SK-N-SH treated with all-trans-retinoic acid at 6 μM for 48 hours (cell line): ENCODE measurements at places on chromosomes 11 and 22.

GRCh38 chr11:72048766-72049460 lies 31.4 kb downstream of the NUMA1 start:
- ATAC-seq = no peak

DNA sequence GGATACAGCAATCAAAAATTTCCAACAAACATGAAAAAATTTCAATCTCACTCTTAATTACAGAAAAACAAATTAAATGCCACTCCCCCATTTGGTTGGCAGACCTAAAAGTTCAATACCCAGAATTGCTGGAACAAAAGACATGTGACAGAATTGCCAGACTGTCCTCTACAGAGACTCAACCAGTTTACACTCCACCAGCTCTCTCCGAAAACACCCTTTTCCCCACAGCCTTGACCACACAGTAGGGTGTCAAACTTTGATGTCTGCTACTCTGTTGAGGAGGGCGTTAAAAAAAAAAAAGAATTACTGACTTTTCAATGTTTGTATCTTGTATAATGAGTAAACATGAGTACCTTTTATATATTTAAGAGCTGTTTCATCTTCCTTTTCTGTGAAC lies 44.7 kb upstream of the YPEL1 start:
- no peak for ATAC-seq

GRCh38 chr11:27398400-27398770 lies 35.4 kb upstream of the CCDC34 start:
- ATAC-seq = no peak

GRCh38 chr22:46800102-46800857 lies 37.8 kb downstream of the TBC1D22A start:
- ATAC-seq = no peak

- peak; percentile 38; the same call in 1 of the 3 replicates for ATAC-seq
Observed at GRCh38 chr22:48090332-48090672, 1327.9 kb downstream of the TBC1D22A start.

DNA sequence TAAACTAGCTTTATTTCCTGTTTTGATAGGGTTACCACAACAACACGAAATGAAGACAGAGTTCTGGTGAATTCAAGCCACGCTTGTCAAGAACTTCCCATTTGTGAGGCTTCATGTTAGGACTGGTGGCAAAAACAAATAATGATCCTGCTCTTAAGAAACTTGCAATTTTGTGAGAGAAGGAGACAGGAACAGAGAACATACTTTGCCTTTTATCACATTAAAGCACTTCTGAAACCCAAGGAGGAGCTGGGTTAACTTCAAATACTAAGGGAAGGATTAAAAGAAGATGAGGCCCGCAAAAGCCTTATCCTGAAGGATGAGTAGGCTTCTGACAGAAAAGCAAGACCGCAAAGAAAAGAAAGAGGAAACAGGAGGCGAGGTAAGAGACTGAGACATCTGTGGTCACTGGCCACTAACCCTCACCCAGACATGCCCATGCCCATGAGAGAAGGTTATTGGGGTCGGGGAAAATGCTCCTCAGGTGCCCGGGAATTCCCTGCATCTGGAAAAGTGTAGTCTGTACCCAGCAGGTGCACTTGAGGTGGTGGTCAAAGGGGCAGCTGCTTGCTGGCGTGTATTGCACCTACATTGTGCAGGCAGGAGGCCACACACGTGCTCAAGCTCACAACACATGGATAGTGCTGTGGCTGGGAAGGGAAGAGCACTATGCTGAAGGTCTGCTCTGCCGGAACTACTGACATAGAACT lies 50.5 kb downstream of the MAPK1 start:
- peak; percentile 92 for ATAC-seq

DNA sequence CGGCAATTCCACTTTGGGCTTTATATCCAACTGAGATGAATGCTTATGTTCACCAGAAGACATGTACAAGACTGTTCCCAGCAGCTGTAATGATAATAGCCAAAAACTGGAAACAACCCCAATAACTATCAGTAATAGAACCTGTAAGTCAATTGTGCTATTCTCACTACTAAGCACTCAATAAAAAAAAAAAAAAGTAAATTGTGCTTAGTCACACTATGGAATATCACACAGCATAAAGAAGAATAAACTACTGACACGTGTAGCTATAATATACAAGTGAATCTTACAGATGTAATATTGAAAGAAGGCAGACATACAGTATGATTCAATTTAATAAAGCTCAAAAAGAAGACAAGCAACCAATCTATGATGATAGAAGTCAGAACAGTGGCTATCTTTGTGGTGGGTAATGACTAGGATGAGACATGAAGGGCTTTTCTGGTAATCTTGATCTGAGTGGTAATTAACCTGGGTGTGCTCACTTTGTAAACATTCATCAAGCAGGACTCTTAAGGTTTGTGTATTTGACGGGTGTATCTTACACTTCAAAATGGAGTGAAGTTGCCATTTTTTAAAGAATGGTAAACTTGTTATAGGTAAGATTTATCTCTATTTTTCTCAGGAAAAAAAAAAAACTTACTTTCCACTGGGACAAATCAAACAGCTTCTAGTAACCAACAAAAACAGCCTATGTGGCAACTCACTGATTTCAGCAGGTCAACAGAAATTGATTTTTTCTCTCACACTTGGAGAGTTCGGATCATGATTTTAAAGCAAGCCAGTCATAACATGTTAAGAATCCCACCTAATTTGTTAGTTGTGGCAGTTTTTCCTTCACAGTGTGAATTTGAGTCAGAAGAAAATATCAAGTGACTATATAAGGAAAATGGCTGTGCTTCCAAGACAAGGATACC lies 84.2 kb downstream of the CCDC83 start:
- no peak for ATAC-seq

- peak; percentile 49 for ATAC-seq
Observed at GRCh38 chr11:20388096-20389055, 860 bp downstream of the PRMT3 start.

GRCh38 chr11:69153661-69154060 lies 2.1 kb upstream of the SMIM38 start:
- no peak for ATAC-seq

- no peak for ATAC-seq
Observed at GRCh38 chr11:6132431-6132830, 24.9 kb downstream of the OR56B4 start.

DNA sequence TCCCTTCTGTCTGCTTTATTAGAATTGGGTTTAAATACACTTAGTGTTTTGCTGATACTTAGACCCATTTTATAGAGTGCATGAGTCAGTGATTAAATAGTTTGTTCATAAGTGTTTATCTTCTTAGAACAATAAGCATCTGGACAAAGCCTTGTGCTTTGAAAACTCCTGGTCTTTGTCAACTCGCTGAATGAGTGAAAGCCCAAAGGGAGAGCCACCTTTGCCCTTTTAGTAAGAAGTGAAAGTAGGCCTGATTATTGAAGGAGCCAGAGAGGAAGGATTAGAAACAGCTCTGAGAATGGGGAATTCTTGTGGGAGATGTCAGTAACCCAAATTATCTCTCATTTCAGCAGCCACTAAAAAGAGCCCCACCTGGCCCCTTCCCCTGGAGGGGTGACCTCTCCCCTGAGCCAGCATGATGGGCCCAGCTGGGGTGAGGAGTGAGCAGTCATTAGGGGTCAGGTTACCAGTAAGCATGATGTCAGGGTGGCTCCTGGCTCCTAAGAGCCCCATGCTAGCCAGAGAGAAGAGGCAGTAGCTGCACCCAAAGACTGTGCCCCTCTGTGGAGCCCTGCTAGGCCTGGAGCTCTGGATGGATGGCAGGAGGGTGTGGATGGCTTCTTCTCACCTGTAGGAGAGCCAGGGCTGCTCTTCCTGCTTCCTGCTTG lies 125.1 kb upstream of the E2F8 start:
- ATAC-seq = no peak

DNA sequence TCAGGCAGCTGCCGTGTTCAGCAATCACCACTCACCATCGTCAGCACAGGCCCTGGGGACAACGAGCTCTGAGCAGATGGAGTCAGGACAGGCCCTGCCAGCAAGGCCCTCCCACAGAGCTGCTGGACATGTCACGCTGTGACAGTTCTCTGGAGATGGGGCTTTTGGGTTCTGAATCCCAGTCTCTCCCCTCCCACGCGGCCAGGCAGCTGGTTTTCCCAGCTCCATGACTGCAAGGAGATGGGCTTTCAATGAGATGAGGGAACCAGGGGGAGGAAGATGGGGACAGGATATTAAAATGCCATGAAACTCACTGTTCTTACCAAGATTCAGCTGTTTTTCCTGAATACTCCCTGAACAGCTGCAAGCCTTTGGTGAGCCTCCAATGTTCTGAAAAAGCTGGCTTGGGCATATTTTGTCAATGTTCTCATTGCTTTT lies 305.9 kb downstream of the BRD1 start:
- ATAC-seq = no peak

DNA sequence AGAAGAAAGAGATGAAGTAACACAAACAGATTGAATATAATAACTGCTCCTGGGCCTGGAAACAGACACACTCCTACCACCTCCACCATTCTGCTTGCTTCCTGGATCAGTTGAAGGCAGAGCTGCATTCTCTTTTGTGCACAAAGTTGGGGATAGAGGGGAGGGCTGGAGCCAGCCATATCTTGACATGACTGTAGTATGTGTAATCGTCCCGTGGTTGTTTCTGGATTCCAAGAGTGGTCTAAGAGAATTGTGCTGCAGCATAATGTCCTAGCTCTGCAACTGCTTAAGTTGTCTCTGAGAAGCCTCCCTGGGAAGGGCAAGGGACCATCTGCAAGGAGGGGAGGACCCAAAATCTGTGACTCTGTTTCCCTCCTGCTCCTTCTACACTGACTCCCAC lies 3.2 kb downstream of the CRY2 start:
- no peak for ATAC-seq

DNA sequence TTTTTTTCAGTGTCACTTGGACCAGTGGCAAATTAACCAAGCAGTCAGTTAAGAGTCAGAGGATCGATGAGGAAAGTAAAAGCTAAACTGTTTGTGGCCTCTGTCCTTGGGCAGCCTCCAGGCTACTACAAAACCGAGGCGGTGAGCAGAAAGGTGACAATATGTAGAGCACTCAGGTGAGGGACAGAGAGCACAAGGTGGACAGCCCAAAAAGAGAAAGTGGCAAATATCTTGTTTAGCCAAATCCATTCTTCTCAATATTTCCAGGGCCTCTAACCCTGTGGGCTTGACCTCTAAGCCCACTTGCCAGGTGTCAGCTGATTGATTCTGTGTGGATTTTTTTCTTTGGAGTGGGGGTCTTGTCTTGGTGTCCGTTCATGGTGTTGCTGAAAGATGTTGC lies 4202.2 kb upstream of the OR11H1 start:
- ATAC-seq = no peak

DNA sequence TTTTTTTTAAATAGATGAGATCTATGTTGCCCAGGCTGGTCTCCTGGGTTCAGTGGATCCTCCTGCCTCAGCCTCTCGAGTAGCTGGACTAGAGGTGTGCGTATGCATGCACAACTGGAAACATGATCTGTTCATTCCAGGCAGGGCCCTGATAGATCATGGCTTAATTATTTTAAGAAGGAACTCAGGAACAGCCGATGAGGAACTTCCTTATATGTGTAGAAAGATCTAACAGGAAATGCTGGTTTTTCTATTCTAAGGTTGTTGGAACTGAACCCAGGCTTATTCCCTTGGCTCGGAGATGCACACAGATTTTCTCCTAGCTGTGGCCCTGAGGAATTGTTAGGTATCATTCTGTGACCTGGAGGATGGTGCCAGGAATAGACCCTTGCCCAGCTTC lies 32.4 kb downstream of the SPECC1L start:
- ATAC-seq = no peak; the same call in 2 of the 3 replicates

DNA sequence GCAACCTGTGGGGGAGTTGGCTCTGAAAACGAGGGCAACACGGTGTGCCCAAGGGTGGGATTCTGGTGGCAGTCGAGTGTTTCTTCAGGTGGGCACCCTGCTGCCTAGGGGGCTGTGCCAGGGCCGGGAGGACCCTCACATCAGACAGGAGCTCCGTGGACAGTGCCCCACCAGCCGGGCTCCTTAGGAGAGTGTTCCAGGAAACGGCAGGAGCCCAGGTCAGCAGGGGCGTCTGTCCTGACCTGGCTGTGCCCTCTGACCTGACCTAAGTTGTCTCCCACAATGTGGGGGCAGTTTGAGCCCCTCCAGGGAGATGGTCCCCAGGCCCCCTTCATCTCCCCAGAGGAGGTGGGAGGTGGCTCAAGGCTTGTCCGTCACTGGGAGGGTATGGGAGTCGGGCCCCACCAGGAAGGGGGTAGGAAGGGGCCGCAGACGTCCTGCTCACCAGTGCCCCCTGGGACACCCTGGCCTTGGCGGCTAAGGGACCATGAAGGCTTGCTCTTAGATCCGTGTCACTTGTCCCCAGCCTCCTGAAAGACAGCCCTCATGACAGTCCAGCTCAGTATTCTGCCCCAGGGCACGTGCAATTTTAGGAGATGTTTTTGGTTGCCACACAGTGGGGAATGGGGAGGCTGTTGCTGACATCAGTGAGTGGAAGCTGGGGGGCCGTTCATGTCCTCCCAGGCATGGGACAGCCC lies 32.2 kb upstream of the GAL start:
- no peak for ATAC-seq

DNA sequence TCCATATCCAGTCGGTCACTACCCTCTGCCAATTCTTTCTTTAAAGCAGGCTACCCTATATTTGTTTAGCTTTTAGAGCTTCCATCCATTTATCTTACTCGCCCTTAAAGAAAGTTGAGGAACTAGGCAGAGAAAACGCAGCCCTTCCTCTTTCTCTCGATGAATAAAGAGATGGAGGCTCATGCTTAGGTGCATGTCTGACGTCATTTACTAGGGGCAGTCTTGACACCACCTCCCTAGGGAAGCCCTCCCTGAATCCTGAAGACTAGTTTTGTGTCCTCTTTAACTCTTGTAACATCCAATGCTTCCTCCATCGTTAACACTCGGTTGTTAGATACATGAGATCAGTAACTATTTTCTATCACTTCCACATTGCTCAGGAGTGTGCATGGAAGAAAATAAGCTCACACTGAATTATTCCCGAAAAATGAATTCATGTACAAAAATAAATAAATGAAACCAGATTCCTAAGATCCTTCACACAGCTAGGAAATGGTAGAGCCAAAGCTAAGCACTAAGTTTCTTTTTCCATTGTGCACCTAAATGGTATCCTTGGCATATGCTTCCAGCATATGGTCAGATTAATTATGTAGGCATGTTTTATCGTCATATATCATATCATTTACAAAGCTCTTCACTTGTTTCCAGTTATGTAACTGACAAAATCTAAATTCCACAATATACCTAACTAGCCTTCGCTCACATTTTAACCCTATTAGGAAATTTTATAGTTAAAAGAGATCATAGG lies 291.2 kb downstream of the OPCML start:
- ATAC-seq = no peak

GRCh38 chr11:38594895-38595294 lies 1996.9 kb upstream of the RAG2 start:
- ATAC-seq = no peak

- ATAC-seq = peak; percentile 23
Observed at GRCh38 chr22:20021196-20022181, 579 bp downstream of the TANGO2 start.

DNA sequence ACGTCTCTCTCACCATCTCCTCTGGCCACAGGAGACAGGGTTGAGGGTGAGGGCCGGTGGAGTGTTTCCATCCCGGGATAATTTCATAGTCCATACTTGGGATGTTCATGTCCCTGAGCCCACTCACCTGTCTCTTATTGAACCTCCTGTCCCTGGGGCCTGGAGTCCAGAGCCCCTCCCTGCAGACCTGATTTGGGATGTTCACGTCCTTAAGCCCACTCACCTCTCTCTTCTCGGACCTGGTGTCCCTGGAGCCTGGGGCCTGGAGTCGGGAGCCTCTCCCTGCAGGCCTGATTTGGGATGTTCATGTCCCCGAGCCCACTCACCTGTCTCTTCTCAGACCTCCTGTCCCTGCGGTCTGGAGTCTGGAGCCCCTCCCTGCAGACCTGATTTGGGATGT lies 868.2 kb downstream of the BRD1 start:
- no peak for ATAC-seq
